HL-60 (cell line): ENCODE measurements at places on chromosomes 7 and 10.

- DNase-seq: no peak
Observed at GRCh38 chr10:110411047-110411410, 86.7 kb upstream of the DUSP5 start.

DNA sequence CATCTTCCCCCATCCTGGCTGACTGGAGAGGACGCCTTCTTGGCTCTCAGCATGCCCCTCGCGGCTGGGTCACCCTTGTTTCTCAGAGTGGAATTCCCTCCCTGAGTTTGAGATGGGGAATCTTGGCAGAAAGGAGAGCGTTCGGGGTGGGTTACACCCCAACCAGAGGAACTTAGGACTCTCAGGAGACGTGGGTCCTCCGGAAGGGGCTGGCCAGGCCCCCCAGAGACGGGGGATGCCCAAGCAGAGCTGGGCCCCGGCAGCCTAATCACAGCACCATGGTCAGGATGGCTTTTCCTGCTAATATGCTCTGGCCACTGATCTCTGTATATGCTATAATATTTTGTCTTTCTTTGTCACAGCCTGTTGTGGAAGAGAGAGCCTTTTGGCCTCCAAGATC lies 214.3 kb downstream of the WDR37 start:
- DNase-seq: no peak

DNA sequence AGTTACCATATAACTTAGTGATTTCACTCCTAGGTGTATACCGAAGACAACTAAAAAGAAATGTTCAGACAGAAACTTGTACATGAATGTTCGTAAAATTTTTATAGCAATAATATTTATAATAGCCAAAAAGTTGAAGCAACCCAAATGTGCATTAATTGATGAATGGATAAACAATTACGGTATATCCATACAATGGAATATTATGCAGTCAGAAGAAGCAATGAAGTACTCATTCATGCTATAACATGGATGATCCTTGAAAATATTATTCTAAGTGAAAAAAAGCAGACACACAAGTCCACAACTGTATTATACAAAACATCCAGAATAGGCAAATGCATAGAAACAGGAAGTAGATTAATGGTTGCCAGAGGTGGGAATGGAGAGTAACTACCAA lies 183.9 kb downstream of the RNLS start:
- DNase-seq: no peak

DNA sequence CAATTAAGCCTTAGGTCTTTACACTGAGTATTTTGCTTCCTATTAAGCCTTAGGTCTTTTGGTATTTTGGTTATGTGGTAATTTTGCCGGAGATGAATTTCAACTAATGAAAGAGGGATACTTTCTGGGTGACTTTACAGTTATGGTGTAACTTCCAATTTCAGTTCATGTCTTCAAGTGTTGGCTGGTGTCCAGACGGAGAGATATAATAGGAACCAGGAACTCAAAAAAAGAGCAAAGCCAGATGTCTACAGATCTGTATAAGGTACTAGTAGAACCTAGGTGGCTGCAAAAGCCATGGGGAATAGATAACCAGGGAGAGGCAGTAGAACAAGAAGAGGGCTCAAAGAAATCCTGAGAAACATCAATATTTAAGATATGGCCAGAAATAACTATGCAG lies 12.3 kb downstream of the ERCC6 start:
- peak; percentile 75 for DNase-seq

DNA sequence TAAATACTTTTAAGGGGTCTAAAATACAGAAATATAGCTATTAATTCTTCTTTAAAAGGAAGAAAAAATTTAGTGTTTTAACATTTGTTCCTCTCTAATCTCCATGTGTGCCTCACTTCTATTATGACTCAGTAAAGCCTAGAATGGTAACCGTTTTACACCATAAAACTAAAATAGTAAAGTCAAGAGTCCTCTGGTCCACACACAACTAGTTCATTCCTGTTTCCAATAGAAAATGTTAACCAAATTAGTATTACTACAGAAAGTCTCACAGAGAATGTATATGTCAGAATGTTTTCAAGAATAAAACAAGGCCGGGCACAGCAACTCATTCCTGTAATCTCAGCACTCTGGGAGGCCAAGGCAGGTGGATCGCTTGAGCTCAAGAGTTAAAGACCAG lies 55.8 kb downstream of the CNOT4 start:
- no peak for DNase-seq

GRCh38 chr7:7017707-7018280 lies 164.6 kb upstream of the C1GALT1 start:
- DNase-seq: no peak

- DNase-seq: no peak
Observed at GRCh38 chr7:111098926-111099250, 8.0 kb downstream of the LRRN3 start.

DNA sequence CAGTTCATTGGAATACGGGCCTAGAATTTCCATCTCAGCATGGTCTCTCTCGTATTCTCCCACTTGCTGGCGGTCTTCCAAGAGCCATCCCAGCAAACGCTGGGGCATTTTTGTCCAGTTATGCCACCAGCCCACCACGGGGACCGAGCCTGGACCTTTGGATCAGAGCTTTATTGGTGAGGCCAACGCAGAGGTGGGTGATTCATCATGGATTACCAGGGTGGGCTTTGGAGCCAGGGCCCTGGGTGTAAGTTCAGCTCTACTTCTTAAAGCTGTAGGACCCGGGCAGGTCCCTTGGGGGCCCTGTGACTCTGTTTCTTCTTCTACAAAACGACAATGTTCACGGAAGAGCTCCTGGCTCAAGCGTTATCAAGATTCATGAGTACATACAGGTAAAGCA lies 22.7 kb upstream of the PITRM1 start:
- no peak for DNase-seq

- DNase-seq: no peak
Observed at GRCh38 chr10:21807180-21807579, 196.3 kb downstream of the DNAJC1 start.

- no peak for DNase-seq
Observed at GRCh38 chr10:129631870-129632623, 165.0 kb downstream of the MGMT start.

DNA sequence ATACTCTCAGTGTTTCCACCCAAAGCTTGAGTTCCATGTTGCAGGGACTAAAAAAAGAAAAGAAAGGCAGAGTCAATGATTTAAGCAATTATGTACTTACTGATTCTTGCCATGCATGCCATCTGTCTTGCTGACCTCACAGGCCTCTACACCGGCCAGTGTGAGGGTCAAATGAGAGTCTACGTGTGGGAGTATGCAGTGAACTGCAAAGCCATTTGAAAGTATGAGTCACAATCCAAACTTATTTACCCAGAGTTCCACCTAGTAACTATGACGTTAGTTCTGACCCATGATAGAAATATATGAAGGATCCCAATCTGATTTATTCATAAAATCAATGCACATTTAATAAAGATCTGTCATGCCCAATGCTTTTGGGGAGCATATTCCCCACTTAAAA lies 26.5 kb downstream of the PDE1C start:
- no peak for DNase-seq

GRCh38 chr10:104117839-104118323 lies 4.1 kb upstream of the SFR1 start:
- no peak for DNase-seq

DNA sequence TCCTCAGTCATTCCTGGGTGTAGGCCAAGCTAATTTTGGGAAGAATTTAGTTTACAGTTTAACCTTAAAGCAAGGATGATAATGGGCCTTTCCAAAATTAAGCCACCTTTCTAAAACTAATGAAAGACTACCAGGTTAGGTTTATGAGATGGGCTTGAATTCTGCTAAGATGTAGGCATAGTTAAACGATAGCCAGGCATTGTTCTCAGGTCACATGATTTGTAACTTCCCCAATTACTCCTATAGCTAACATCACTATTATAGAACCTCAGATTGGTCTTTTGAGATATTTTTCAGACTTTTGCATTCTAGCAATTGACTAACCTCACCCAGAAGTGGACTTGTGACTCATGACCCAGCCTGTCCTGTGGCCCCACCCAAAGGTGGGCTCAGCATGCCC lies 7.0 kb upstream of the NUB1 start:
- DNase-seq: no peak

DNA sequence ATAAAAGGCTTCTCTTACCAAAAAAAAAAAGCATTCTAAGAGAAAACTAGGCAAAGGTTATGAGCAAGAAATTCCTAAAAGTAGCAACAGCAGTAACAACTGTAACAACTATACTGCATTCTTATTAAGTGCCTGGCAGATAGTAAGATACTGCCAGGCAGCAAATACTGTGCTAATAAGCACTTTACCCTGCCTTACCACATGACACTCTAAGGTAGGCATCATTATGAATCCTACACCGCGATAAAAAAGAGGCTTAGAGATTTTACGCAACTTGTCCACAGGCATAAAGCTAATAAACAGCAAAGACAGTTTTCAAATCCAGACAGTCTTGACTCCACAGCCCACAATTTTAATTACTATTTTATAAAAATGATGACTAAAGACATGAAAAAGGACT lies 83.2 kb downstream of the USP6NL start:
- no peak for DNase-seq

DNA sequence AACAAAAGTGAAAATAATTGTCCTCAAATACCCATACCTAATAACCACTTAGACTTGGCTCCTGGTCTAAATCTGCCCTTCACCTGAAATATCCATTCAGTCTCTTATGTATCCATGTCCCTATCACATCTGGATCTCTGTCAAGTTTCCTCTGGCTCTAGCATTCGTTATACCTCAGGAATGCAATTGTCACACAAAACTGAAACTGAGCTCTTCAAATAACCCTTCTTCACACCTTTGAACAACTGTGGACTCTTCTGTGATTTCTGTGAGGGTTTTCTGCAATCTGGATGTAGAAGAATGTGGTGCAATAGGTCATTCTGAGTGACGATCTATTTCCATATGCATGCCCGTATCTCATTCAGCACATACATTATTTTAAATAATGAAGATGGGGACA lies 53.5 kb upstream of the FGL2 start:
- no peak for DNase-seq

GRCh38 chr10:71801361-71801760 lies 28.0 kb upstream of the VSIR start:
- DNase-seq: peak; percentile 51

GRCh38 chr7:149409895-149410294 lies 51.0 kb downstream of the ZNF777 start:
- DNase-seq: no peak

- no peak for DNase-seq
Observed at GRCh38 chr10:16527452-16527851, 5.8 kb upstream of the C1QL3 start.

DNA sequence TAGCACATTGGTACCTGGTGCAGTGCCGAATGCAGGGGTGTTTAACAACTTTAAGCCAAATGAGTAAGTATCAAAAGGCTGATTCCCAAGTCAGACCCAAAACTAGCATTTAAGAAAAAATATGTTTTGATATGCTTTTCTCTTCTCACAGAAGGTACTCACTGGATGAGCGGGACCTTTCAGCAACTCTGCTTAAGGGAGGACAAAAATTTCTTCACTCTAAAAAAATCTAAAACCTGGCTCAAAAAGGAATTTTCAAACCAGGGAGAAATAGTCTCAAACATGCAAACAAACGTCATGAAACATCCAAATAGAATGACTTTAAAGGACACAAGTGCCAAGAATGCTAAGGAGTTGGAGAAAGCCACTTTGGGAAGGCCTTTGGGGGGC lies 962.1 kb downstream of the KCNMA1 start:
- no peak for DNase-seq

- no peak for DNase-seq
Observed at GRCh38 chr7:101681170-101682007, 52.3 kb upstream of the MYL10 start.

GRCh38 chr10:79022565-79023230 lies 46.1 kb upstream of the ZMIZ1 start:
- DNase-seq: no peak

GRCh38 chr10:80406204-80406603 lies 2.1 kb upstream of the PRXL2A start:
- no peak for DNase-seq

- DNase-seq: no peak
Observed at GRCh38 chr10:114398587-114399331, 5.5 kb downstream of the AFAP1L2 start.

- no peak for DNase-seq
Observed at GRCh38 chr7:140542228-140542603, 62.9 kb upstream of the MKRN1 start.

GRCh38 chr10:109239371-109239770 lies 683.9 kb downstream of the XPNPEP1 start:
- DNase-seq: no peak

DNA sequence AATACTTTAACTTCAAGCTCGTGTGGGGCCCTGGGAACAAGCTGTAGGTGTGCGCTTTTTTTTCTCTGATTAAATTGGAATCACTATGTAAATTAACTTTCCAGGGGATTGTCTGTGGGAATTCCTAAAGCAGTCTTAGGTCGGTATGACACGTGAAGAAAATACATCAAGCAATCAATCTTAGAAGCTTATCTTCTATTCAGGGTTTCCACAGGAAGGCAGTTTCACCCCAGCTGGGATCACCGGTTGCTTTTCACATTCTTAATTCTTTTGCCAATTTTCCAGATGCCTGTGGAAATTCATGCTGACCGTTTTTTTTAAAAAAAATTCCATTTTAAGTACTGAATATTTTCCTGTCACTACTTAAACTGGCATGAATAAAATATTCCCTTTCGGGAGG lies 41.9 kb downstream of the CAMK1D start:
- DNase-seq: no peak

DNA sequence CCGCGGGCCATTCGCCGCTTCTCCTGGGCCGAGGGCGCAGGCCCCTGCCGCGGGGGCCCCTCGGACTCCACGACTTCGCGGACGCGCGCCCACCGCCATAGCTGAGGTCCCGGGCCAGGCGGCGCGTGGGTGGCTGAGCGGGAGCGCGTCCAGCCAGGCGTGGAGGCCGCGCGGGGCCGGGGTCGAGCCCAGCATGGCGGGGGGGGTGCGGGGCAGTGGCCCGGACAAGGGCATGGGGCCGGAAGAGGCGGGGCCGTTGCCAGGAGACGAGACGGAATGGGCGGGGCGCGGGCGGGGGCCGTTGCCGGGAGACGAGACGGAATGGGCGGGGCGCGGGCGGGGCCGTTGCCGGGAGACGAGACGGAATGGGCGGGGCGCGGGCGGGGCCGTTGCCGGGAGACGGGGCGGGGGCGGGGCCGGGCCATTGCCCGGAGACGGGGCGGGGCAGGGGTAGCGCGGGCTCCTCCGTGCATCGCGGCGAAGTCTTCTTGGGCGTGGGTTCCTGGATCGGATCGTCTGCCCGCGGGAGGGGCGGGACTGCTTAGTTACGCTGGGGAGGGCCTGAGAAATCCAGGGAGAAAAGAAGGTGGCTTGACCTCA lies 14.8 kb downstream of the ADAM8 start:
- DNase-seq: peak; percentile 77
